H54 (cell line): ENCODE measurements at places on chromosomes 11 and 22.

DNA sequence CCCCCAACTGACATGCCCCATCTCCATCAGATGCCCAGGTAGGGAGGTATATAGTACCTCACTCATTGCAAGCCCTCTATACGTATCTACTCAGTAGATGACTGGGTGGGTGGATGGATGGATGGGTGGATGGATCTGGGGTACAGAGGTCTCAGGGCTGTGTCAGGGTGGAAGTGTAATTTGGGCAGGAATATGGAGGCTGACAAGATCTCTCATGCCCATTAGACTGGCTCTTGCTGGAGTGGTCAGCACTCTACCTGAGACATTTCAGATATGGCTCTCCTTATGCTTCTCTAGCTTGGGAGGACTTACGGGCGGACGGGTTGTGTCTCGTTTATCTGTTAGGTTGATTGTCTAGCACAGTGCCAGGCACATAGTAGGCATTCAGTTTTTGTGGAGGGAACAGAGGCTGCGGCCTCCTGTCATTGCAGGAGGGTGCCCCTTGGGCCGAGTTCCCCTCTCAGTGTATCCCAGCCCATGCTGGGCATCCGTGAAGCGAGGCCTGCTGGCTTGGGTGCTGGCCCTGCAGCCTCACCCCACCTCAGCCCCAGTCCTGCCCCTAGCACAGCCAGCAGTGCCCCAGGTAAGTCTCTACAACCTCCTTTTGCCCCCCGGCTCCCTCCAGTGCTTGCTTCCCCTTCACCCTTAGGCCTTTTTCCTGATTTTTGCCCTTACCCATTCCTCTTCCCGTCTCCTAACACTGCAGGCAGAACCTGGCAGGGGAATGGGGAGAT is 13.7 kb downstream of the ROBO3 start:
- no peak for DNase-seq

DNA sequence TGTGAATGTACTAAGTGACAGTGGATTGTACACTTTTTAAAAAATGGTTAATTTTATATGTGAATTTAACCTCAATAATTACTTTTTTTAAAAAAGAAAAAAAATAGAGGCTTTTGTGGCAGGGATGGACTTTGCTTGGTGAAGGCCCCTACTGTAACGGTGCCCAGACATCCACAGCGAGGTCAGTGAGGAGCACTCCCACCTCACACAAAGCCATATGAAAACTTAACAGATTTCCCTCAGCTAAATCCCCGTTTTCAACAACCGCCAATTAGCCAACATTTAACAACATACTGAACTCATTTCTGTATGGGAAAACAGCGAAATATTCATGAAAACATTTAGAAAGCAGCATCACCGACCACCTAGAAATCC is 642 bp upstream of the C11orf58 start:
- no peak for DNase-seq

GRCh38 chr11:36699271-36699670 is 101.2 kb upstream of the RAG2 start:
- DNase-seq = no peak

DNA sequence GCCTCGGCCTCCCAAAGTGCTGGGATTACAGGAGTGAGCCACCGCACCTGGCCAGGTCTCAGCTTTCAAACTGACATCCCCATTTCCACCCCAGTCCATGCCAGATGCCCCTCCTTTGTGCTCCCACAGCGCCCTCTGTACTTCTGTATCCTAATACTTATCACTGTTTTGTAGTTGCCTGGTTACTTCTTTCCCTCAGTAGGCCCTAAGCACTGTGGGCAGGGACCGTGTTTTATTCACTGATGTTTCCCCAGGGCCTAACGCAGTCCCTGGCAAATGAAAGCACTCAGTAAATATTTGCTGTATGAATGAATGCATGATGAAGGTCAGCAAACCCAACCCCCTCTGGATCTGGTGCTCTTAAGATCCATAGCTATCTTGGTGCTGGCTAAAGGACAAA is 2.2 kb upstream of the TRIM3 start:
- DNase-seq = no peak

- no peak for DNase-seq
Measured at GRCh38 chr11:64285885-64286800, 495 bp downstream of the GPR137 start.

DNA sequence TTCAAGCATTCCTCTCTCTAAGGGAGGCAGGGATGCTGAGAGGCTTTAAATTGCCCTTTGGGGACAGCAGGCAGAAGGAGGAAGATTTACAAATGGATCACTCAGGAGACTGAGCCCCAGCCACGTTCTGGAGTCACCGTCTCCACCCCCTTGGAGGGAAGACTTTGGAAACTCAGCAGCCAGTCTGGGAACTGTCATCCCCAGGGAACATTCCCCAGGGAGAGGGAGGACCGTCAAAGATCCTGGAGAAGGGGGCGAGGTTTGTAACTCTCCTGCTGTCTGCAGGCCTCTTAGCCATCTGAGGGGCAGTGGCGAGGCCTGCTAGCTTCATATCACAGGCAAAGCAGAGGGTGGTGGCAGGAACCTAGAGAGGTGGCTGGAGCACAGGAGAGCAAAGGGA is 56.1 kb upstream of the SLC22A12 start:
- DNase-seq = no peak

DNA sequence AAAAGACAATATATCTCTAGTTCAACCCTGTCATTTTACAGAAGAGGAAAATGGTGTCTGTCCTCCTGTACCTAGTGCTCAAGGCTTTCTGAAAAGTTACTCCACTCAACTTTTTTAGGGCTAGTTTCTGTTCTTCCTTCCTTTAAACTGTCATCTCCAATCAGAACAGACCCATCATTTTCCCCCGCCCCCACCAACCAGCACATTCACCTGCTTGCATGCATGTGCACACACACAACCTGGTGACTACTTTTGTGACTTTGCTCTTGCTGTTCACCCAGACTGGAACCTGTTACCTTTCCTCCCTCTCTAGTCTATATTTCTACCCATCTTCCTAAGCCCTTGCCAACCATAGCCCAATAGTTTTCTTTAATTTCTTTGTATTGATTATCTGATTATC is 5.6 kb downstream of the FBXO7 start:
- no peak for DNase-seq
